Heart right ventricle (tissue), 16 donors: ENCODE measurements at places on chromosomes 2 and 18. TPM values are rescaled to one million over a fixed set of nuclear protein-coding genes. Genes with fewer than 3 reads are reported as not detected.
A peak's percentile ranks its signal among the peaks of the same experiment; 100 is the strongest.

- no peaks in the 10 kb centered on the region for H3K36me3 ChIP-seq
- H3K27ac ChIP-seq: no peak overlapping the region
- peaks cover 4% of the 10 kb centered on the region for H3K27me3 ChIP-seq
These were observed 16.1 kb downstream of the KCNS3 start for GRCh38 chr2:17894556-17894955.

DNA sequence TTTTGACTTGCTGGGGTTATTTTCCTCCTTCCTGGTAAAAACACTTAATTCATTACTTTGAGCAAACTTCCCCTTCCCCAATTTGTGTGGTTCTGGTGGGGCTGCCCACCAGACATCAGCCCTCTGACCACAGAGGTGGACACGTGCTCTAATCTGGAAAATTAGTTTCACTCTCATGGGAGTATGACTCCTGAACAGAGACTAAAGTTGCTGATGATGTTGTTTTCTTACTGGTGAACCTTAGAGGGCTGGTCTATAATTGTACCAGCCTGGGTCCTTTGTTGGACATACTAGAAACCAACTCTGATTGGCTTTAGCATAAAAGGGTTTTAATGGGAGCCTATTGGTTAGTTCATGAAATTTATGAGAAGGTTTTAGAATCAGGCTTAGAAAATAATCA, 54.1 kb upstream of the ACYP2 start:
- H3K4me3 ChIP-seq: no peak overlapping the region
- H3K4me1 ChIP-seq: peaks cover 3% of the 10 kb centered on the region
- no peaks in the 10 kb centered on the region for H3K27me3 ChIP-seq
- DNase-seq: no peak
- no peaks in the 10 kb centered on the region for H3K36me3 ChIP-seq
- H3K27ac ChIP-seq: no peak overlapping the region

DNA sequence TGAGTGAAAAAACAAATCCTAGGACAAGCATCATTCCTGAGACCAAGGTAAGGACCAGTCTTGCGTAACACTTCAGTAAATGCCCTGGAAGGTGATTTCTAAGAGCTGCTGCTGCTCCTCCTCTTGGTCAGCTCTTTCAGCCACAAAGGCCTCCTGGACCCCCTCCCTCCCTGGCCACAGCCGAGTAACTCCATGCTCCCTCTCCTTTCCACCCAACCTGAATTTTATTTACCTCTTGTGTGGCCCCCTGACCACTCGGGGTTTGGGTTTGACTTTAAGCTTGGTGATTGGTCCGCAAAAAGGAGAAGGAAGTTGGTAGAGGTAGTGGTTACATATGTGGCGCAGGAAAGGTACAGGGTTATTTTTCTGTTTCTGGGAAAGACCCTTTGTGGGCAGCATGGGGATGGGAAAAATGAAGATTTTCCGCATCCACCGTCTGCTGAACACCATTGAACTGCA, 9.2 kb downstream of the HTRA2 start:
- peaks cover 7% of the 10 kb centered on the region for H3K4me1 ChIP-seq
- H3K27ac ChIP-seq: no peak overlapping the region
- no peak overlapping the region for H3K4me3 ChIP-seq
- H3K27me3 ChIP-seq: no peaks in the 10 kb centered on the region
- no peak for DNase-seq

- H3K27me3 ChIP-seq: no peaks in the 10 kb centered on the region
- no peak overlapping the region for H3K4me3 ChIP-seq
- no peaks in the 10 kb centered on the region for H3K36me3 ChIP-seq
- H3K4me1 ChIP-seq: no peaks in the 10 kb centered on the region
These were observed 808.8 kb upstream of the SOX11 start for GRCh38 chr2:4883375-4883774.

- H3K27ac ChIP-seq: peak overlapping the region; percentile 52
- peaks cover 4% of the 10 kb centered on the region for H3K4me1 ChIP-seq
- H3K27me3 ChIP-seq: no peaks in the 10 kb centered on the region
- H3K36me3 ChIP-seq: no peaks in the 10 kb centered on the region
These were observed 37.7 kb downstream of the COBLL1 start for GRCh38 chr2:164803776-164804466.

DNA sequence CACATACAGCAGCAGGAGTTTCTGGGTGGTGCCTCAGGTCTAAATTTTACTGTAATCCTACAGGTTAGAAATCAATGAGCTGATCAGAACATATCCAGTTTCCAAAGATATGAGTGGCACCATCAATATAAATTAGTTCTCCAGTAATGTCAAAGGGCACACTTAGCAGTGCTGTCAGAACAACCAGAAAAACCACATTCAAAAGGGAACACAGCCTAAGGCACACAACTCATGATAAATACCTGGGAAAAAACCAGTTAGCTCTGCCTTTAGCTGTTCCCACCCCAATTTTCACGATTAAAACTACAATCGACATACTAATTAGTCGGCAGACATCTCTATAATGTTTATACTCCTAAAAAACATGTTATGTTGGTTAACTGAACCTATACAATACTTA, 31.5 kb downstream of the ATP8B1 start:
- no peak overlapping the region for H3K4me3 ChIP-seq
- H3K36me3 ChIP-seq: no peaks in the 10 kb centered on the region
- H3K4me1 ChIP-seq: peaks cover 92% of the 10 kb centered on the region
- DNase-seq: no peak
- peak overlapping the region; percentile 41 for H3K27ac ChIP-seq

DNA sequence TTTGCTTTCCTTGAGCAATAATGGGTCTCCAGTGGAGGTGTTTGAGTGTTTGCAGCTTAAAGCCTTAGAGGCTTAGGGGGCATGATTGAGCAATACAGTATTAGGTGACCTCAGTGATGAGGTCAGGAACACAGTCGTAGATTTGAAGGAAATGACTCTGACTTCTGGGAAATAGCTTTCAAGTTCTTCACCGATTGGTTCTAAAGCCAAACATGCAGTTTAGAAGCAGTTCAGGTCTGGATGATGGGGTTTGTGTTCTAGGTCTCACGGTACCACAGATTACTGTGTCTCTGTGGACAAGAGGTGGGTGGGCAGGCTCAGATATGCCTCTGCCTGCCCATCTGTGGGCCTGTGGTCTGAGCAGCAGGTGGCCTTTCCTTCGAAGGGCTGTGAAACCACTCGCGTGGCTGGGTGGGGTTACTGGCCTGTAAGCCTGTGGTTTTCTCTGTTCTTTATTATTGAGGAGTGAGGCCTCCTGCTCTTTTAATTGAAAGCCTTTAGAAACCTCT, 7.8 kb downstream of the MTHFD2 start:
- no peak overlapping the region for H3K4me3 ChIP-seq
- peak overlapping the region; percentile 49 for H3K27ac ChIP-seq
- no peak for DNase-seq
- peaks cover 26% of the 10 kb centered on the region for H3K4me1 ChIP-seq
- no peaks in the 10 kb centered on the region for H3K27me3 ChIP-seq

DNA sequence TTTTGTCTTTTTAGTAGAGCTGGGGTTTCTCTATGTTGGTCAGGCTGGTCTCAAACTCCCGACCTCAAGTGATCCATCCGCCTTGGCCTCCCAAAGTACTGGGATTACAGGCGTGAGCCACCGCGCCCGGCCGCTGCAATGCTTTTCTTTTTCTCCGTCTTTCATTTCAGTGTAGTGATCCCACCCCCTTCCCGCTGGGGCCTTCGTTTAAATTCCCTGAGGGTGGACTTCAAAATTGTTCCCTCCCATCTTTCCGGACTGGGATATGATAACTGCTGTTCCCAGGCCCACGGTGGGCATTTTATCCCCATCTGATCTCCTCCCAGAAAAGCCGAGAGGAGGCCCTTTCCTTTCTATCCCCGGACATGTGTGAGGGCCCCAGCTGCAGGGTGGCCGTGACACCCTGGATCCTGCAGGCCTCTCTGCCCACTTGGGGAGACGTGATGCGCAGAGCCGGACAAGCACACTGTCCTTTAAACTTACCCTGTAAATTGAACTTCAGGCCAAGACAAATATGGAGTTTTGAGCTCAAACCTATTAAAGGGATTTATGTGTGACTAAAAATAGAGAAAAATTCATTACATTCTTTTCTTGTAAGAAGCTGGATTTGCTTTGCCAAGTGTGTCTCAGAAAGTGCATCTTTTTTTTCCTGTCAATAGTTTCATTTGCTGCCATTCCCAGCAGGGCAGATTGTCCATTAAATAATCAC, 54.5 kb upstream of the AFF3 start:
- H3K4me1 ChIP-seq: peaks cover 20% of the 10 kb centered on the region
- no peak for DNase-seq

The FLACC1 gene
- 0.88 TPM for polyA plus RNA-seq

The DCDC2C gene
- polyA plus RNA-seq: not detected

The KIF3C gene
- 1.1 TPM for polyA plus RNA-seq
